ENCODE measurements at places on chromosomes 4 and X.

DNA sequence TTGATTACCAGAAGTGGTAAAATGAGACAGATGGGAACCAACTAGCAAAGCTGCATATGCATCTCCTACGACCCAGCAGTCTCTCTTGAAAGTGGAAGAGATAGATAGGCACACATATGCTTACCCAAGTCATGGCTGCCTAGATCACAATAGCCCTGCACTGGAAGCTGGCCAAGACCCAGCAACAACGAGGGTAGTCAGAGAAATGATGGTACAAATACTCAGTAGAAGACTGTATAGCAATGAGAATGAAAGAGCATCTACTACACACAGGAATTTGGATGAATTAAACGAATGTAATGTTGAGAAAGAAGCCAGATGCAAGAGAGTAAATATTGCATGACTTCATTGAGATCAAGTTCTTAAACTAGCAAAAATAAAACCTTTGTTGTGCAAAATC lies 100.3 kb upstream of the FAT1 start:
- peak; percentile 7 for DNase-seq

DNA sequence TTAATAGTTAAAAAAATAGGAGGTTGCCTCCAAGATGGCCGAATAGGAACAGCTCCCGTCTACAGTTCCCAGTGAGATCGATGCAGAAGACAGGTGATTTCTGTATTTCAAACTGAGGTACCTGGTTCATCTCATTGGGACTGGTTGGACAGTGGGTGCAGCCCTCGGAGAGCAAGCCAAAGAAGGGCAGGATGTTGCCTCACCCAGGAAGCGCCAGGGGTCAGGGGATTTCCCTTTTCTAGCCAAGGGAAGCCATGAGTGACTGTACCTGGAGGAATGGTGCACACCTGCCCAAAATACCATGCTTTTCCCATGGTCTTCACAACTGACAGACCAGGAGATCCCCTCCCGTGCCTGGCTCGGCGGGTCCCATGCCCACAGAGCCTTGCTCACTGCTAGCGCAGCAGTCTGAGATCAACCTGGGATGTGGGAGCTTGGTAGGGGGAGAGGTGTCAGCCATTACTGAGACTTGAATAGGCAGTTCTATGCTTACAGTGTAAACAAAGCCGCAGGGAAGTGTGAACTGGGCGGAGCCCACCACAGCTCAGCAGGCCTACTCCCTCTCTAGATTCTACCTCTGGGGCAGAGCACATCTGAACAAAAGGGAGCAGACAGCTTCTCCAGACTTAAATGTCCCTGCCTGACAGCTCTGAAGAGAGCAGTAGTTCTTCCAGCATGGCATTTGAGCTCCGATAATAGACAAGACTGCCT lies 47.5 kb downstream of the PPA2 start:
- no peak for DNase-seq

DNA sequence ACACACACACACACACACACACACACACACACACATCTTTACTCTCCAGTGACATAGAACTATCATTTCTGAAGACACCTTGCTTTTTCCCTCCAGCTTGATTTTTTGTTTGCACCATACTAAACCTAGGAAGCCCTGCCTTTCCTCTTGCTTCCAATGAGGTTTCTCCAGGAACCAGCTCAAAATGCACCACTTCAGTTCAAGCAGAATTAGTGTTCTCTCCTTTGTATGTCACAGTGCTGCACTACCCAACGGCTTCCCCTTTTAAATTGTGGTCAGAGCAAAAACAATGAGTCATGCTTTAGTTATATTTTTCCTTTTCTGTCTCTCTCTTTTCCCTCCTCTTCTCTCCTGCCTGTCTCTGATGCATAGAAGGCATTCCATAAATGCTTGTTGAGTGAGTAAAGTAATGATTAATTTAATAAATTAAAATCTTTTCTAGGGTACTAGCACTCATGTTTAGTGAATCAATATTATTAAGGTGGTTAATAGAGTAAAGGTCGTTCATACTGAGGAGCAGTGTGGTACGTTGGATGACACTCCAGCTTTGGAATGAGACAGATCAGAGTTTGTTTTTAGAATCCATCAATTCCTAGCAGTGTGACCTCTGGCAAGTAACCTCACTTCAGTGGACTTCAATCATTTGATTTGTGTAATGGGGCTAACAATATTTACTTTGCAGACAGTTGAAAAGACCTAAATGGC lies 5.9 kb downstream of the RTL3 start:
- peak; percentile 27 for DNase-seq

- DNase-seq: no peak
Observed at GRCh38 chr4:41989994-41990364, 351 bp upstream of the SLC30A9 start.

Data from SJCRH30 (cell line).